ENCODE measurements at places on chromosomes 5 and 9.
A peak's percentile ranks its signal among the peaks of the same experiment; 100 is the strongest.

DNA sequence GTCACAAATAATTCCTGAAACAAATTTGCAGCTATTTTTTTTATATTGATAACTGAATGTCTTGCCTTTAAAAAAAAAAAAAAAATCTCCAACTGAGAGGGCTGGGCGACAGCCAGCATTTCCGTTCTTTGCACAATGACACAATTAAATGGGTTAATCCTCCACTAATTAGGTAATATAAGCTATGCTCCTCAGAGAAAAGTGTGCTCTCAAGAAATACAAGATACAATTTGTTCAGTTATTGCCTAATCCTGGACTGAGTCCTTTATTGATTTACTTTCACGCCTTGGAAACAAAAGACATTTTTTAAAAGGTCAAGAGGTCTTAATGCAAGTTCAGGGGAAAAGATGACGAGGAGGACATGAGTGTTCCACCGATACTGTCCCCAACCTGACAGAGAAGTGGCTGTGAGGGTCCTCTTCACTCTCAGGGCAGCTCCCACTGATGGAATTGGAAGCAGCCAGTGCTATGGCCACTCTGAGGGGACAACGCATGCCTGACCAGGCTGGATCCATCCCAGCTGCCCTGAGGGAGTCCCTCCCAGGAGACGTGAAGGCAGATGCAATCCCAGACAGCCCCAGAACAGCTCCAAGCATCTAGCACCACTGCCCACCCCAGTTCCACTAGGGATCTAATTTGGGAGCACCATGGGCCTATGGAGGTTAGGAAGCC, 220.7 kb downstream of the GNA14 start:
- DNase-seq, result no peak

- no peak for DNase-seq
Observed at GRCh38 chr9:128556926-128557634, 4.7 kb downstream of the SPTAN1 start.

DNA sequence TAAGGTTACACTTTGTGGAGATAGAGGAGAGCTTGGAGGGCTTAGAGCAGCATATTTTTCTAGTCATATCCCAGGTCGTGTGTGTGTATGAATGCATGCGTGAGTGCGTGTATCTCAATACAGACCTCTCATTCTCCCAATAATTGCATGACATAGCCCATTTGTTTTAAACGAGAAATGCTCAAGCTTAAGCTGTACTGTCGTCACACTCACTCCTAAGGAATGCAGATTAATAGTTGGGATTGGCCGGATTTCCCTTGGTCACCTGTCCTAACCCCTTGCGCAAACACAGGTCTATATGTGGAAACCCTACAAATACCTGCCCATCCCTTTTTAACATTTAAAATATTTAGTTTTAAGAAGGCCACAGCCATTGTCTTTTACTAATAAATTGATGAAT, 165.8 kb downstream of the SEMA5A start:
- no peak for DNase-seq

DNA sequence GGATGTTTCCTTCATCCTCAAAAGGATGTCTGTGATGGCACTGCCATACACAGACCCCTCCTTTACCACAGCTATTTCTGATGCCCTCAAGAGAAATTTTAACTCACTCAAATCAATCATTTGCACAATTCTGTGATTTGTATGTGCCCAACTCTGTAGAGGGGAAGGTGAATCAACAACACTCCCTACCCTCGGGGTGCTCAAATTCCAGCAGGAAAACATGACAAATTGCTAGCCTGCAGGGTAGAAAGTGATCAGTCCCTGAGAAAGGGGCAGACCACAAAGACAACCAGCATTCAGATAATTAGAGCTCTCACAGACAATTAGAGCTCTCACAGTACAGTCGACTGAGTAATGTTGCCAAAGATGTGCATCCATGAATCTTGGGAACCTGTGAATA, 45.3 kb upstream of the FOXE1 start:
- no peak for DNase-seq

GRCh38 chr9:90521811-90522570, 120.6 kb downstream of the DIRAS2 start:
- no peak for DNase-seq

DNA sequence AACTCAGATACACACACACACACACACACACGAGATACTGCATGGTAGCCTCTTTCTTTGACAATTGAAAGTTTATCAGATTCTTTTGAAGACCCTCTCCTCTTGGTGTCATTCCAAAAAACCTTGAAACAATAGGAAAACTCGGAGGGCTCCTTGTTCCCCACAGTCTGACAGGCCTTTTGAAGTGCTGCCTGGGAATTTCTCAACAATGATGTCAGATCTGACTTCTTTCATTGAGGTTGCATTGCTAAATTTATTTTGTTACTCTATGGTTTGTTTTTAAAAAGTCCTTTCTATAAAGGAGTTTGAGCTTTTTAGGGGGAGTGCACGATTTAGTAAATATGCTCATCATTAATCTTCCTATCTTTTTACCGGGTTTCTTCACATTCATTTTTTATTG, 583.9 kb downstream of the SEMA5A start:
- no peak for DNase-seq

DNA sequence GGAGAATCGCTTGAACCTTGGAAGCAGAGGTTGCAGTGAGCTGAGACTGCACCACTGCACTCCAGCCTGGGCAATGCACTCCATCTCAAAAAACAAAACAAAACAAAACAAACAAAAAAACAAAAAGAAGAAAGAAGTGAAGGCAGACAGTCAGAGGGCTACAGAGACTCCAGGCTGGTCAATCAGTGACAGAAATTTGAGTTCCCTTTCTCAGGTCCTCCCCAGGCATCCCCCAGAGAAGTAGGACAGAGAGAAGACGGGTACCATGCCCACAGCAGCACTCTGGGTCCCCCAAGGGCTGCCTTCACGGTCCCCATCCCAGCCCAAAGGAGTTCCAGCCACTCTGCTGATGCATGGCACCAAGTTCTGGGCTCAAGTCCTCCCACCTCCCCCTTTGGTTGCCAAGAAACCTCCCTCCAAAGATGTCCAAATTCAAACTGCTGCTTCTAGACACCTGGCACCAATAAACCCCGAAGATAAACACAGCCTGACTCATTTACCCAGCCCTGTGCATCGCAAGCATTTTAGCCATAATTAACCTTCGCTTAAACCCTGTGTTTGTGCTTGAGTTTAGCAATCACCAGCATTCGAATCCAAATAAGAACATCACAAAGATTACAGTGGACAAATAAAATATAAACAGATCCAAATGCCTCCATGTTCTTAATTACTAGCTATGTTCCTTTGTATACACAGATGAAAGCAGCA, 24.0 kb downstream of the SEMA4D start:
- DNase-seq, result no peak

- DNase-seq, result no peak
Observed at GRCh38 chr9:134134949-134135342, 936 bp upstream of the WDR5 start.

DNA sequence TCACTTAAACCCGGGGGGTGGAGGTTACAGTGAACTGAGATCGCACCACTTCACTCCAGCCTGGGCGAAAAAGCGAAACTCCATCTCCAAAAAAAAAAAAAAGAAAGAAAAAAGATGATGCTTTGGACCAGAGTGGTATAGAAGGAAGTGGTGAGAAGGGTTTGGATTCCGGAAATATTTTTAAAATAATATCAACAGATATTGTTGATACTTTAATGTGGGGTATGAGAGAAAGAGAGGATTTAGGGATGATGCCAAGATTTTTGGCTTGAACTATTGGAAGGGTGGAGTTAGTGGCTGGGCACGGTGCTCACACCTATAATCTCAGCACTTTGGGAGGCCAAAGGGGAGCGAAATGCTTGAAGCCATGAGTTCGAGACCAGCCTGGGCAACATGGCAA, 49.6 kb upstream of the PLIN2 start:
- no peak for DNase-seq

- no peak for DNase-seq
Observed at GRCh38 chr5:163447191-163447590, 9.8 kb downstream of the CCNG1 start.

- no peak for DNase-seq
Observed at GRCh38 chr5:142465476-142465875, 140.7 kb upstream of the SPRY4 start.

DNA sequence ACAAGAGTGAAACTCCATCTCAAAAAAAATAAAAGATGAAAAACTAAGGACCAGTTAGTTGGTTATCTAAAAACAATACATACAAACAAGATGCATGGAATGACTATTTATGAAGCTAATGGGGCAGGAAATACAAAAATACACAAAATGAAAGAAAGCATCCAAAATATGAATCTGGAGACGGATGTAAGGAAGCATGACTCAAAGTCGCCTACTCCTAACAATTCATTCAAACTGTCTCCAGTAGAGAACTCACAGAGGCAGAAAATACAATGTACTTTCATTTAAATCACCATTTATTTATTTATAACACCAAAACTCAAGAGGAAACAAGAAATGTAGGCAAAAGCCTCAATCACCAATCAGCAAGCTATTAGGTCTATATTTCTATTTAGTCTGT, 68.4 kb downstream of the SCAI start:
- DNase-seq, result no peak

DNA sequence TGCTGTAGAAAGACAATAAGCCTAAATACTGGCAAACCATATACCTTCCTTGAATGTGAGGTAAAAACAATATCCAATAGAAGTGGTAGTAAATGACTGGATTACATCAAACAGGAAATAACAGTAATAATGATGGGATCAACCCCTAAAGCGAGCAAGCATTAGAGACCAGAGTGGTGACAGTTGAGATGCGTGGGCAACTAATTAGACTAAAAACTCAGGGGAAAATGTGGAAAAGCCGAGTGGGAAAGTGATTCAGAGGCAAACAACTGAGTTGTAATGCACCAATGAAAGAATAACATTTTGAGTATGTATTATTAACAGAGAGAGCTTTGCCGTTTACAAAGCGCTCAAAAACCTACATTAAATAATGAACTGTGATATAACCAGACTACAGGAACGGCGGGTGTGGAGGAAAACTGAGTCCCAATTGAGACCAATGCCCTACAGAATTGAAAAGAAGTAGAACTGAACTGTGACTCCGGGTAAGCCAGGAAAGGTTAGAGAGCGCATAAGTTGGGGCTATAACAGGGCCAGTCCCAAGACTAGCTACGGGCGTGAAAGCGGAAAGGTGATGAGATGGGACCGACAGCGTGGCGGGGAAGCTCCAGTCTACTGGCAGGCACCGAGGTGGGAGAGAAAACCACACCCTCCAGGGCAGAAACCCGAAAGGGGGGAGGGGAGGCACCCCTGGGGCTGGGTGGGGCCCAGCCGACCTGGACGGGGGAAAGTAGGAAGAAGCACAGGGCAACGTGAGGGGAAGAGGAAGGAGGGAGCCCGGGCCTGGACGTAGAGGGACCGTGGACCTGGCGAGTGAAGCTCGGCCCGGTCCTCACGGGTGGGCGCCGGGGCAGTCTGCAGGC, 592 bp downstream of the UBAP2 start:
- DNase-seq, result peak; percentile 73

GRCh38 chr5:154376481-154376880, 69.3 kb upstream of the SAP30L start:
- no peak for DNase-seq

- DNase-seq, result no peak
Observed at GRCh38 chr5:72121780-72122445, 14.6 kb downstream of the MAP1B start.

GRCh38 chr9:35488021-35488420, 1.9 kb upstream of the RUSC2 start:
- DNase-seq, result no peak

DNA sequence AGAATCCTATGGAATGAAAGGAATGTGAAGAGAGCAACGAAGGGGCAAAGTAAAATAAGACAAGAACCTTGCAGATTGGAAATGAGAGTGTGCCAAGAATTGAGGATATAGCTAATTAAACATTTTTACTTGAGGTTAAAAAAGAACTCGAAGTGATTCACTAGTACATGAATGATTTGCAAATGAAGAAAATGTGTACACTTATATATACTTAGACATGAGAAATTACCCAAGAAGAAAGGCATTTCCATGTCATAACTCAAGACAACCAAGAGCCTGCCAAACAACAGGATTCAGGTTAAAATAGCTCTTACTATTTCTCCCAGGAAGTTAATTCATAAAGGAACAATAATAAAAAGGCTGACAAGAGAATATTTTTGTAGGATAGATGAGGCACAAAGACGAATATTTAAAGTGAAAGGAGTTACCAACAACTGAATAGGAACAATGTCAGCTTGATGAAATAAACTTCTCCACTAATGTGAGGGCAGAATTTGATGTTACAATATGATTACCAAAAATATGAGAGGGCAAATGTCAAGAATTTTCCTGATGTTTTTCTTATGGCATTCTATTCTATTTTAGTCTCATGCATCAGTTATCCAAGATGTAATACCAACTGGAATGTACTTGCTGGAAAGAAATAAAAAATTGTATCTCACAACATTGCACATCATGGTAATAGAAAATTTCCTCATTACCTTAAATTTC, 18.9 kb upstream of the NPR3 start:
- no peak for DNase-seq

GRCh38 chr5:82330530-82331270, 52.5 kb upstream of the RPS23 start:
- no peak for DNase-seq

DNA sequence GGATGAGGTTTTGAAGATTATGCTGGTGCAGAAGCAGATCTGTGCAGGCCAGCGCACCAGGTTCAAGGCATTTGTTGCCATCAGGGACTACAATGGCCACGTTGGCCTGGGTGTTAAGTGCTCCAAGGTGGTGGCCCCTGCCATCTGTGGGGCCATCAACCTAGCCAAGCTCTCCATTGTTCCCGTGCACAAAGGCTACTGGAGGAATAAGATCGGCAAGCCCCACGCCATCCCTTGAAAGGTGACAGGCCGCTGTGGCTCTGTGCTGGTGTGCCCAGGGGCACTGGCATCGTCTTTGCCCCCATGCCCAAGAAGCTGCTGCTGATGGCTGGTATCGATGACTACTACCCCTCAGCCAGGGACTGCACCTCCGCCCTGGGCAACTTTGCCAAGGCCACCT, 142.5 kb downstream of the SPATA31D1 start:
- DNase-seq, result no peak

- DNase-seq, result peak; percentile 32
Observed at GRCh38 chr9:136196404-136197083, 8.4 kb downstream of the LHX3 start.

All from NCI-H526 (cell line).